ENCODE measurements at places on chromosomes 16 and 17. TPM values are rescaled to one million over a fixed set of nuclear protein-coding genes. Genes with fewer than 3 reads are reported as not detected.

NUP88 gene
- total RNA-seq = 192 TPM

MYLK3 gene
- 0.03 TPM for total RNA-seq

- DNase-seq = no peak
These were observed 35.8 kb downstream of the FA2H start for GRCh38 chr16:74738816-74739215.

MYH2 gene
- not detected for total RNA-seq

TSPAN10 gene
- 4.5 TPM for total RNA-seq

DHX58 gene
- 3.1 TPM for total RNA-seq

UTS2R gene
- total RNA-seq = not detected

KRT31 gene
- total RNA-seq = not detected

- DNase-seq = no peak
These were observed 22.3 kb downstream of the CA10 start for GRCh38 chr17:52136166-52136565.

DNA sequence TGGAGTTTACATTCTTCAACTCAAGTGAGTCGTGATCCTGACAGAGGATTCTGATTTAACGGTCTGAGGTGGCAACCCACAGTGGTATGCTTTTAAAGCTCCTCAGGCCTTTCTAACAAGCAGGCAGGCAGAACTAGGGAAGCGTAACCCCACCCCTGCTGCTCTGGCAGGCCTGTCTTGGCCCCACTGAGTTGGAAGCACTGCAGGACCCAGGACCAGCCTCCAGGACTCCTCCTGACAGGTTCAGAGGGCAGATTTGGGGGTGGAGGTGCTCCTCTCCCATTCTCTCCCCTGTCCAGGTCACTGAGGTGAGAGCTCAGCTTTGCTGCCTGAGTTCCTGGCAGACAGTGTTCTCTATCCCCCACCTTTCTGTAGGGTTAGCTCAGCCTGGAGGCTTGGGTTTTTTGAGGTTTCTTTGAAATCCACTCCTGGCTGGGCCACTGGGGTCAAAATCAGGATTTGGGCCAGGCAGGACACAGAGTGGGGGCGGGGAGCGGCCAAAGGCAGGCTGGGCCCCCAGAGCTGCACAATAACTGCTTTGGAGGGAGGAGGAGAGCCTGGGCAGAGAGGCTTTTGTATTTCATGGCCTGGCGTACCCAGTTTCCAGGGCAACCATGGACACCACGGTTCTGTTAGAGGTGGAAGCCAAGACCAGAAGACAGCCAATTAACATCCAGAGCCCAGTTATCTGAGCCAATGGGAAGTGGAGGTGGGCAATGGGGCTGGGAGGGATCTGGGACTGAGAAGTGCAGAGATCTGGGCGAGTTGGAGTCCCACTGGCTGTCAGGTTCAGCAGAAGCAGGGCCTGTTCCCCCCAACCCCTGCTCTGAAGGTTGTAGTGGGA lies 9.5 kb downstream of the MRPL27 start:
- no peak for DNase-seq

DNA sequence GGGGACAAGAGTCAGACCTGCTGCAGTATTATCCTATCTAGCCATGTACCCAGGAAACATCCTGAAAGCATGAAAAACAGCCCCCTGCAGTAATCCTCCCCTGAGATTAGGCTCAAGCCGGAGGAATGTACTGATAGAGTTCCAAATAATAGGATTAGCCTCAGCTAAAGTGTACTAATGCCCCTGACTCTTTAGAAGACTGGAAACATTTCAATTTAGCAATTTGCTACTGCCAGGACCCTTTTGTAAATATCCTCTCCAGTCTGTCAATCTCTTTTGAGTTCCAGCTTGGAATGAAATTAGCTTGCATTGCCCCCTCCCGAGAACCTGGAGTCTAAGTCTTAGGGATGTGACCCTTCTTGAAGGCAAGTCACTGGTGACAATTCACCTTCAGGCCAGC lies 110.8 kb upstream of the DNAH9 start:
- no peak for DNase-seq

DNA sequence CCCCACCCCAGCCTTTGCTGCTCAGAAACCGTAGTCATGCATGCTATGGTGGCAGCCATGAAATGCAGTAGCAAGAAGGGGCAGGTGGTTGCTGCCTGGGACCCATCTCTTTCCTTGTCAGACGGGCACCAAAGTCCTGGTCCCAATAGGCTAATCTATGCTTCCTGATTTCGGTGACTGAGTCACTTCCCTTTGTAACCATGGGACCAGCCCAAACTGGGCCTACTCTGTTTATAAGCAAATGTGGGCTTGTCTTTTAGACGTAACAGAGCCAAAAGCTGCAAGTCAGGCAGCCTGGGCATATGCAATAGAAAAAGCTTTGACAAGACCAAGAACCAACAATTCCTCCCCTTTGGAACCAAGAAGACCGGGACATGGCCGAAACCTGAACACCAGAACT lies 99.1 kb upstream of the RBBP6 start:
- peak; percentile 11 for DNase-seq

DNA sequence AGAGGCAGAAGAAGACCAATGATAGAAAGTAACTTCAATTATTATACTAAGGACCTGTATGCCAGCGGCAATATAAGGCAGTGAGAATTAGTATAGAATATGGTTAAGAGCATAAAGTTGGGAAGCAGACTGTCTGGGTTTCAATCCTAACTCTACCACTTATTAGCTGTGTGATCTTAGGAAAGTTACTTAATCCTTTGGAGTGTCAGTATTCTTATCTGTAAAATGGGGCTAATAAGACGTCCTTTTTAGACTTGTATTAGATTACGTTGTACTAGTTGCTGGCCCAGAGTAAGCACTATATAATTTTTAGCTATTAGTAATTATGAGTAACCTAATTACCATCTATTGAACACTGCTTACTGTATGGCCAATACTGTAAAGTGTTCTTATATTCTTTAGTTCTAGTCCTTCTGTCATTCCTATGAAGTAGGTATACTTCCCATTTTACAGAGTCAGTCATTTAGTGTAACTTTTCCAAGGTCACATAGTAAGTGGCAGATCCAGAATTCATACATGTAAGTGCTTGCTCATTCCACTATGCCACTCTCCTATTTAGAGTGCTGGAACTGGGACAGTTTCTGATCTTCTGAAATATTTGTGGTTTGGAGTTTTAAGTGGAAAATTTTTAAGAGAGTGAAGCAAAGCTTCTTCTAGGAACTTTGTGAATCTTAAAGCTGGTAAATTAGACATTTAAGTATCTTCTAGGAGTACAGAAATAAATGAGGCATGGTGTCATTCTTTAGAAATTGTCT lies 22.5 kb downstream of the HEATR9 start:
- DNase-seq = no peak

DNA sequence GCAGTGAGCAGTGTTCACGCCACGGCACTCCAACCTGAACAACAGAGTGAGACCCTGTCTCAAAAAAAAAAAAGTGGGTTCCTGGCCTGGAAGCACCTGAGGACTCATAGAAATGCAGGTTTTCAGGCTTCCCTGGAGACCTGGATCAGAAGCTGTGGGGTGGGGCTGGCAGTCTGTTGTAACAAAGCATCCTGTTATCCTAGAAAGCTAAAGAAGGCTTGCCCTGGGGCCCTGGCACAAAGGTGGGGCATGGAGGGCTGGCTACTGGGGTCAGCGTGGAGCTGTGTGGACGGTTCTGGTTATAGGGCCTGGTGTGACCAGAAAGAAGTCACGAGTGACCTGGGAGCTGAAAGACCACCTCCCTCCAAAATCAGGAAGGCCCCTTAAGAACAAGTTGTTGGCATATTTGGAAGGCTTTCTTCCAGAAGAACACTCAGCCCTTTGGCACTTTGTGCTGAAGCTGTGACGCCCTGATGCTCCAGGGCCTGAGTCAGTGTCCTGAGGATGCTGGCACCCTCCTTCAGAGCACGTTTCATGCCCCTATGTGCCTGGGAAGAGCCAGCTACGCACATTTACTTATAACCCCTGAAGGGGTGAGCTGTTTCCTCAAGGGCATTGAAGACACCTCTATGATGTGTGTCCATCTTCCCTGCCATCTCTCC lies 6.2 kb downstream of the CRISPLD2 start:
- peak; percentile 37 for DNase-seq

- no peak for DNase-seq
These were observed 2.1 kb downstream of the RPL23 start for GRCh38 chr17:38851434-38851833.

- no peak for DNase-seq
These were observed 10.4 kb upstream of the WFDC1 start for GRCh38 chr16:84284154-84284722.

SMIM36 gene
- not detected for total RNA-seq

DPEP3 gene
- total RNA-seq = not detected

DNA sequence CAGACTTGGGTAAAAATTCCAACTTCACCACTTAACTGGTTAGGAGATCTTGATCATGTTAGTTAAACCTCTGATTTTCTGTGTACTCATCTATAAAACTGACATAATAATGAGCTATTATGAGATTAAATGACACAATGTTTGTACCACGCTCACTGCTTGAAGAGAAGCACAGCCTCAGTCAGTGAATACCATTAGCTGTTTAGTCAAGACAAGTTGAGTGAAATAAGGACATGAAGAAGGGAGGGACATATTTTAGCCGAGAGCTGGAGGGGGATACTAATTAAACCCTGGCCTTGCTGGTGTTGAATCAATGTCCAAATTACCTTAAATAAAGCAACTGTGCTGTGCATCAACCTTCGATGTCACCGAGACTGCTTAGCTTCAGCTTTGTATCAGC lies 105.1 kb upstream of the TOX3 start:
- DNase-seq = no peak

DNA sequence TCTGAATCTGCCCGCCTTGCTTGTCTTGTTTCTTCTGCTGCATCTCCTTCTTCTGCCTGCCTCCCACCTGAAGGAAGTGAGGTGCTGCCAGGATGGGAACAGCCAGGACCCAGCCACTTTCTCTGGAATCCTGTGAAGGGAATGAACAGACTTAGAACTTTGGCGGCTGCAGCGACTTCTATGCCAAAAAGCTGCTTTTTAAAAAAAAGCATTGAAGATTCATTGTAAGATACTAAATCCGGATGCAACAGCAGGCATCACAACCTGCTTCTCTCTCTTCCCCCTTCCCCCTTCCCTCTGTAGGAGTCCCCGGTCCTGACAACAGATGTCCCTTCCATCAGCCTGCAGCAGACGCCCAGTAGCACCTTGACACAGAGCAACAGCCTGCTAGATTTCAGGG lies 176.3 kb downstream of the HS3ST4 start:
- no peak for DNase-seq

DNA sequence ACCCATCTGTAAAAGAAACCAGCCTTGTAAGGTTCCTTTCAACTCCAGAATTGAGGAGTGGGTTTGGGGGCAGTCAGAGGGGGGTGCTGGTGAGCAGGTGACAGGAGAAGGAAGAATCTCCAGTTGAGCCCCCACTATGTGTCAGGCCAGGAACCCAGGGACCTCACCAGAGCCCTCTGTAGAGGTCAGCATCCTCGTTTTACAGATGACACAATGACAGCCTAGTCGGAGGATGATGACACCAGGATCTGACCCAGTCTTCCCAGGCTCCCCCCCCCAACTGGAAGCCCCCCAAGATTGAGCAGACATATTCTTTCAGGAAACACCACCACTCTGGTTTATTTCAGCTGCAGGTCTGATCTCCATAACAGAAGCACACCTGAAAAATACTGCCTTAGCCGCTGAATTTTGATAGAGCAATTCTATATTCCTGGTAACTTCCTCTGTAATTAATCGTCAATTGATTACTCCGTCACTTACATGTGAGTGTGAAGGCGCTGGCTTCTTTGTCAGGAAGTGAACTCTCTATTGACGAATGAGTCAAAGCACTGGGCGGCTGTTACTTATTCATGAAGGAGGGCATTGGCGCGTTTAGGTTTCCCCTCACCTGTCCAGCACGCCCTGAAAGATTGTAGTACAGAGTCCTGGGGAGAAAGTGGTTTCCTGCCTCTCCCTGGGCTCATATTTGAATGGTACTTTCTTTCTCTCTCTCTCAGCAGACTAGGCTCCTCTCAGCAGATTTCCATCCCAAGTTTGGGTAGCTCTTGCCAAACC lies 21.2 kb downstream of the SOCS3 start:
- no peak for DNase-seq

SDR42E2 gene
- not detected for total RNA-seq

DNA sequence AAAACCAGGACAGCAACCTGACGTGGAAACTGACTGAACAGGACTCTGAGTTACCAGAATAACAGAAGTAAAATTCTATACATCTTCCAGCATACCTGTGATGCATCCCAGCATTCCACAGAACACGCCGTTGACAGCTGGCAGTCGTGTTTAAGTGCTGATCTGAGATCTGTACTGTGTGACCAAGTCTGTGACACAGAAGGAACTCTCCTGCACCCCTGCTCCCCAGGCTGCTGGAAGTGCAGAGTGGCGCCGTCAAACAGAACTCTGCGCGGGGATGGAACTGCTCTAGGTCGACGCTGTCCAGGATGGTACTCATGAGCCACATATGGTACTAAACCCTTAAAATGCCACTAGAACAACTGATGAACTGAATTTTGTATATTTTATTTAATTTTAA lies 804 bp upstream of the ITGAE start:
- DNase-seq = no peak

- no peak for DNase-seq
These were observed 61.1 kb upstream of the CPHXL start for GRCh38 chr16:75787440-75787839.

GRCh38 chr17:38861399-38861843 lies 7.9 kb upstream of the RPL23 start:
- peak; percentile 49 for DNase-seq

DNA sequence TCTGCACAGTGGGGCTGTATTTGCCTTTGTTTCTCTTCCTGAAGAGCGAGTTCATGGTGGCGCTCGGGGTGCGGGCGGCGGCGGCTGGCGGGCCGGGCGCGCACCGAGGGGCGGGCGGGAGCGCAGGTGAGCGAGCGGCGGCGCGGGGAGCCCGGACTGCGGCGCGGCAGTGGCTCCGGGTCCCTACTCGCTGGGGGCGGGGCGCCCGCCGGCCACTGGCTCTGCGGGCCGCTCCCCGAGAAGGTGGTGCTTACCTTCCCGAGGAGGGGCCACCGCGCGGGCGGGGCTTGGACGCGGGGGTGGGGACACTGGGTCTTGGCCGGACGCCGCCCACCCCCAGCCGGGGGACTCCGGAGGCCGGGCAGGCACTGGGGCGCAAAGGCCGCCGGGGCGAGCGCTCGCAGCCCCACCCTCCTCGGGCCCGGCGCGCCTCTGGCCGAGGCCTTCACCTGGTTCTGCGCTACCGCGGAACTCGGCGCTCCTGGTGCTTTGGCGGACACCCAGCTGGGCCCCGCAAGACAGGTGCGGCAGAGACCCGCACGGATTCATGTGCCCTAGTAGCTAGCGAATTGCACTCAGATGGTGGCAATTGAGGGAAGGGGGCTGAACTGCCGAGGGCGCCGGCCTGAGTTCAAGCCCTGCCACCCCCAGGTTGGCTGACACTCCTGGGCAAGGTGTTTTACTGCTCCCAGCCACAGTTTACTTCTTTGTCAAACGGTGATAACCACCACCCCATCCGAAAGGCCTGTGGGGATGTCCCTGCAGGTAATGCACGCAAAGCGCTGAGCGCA lies at the start of gene PPL:
TSS of gene PPL (minus strand) at position 158 of the 791 bp plus-strand sequence. CDS start at position 55, 103 bp downstream.
- DNase-seq = no peak

Data from Daoy (cell line).